ENCODE measurements at places on chromosomes 3 and 15.

- H3K27me3 ChIP-seq: peaks cover 4% of the 10 kb centered on the region
- H3K27ac ChIP-seq: no peak overlapping the region
- H3K4me1 ChIP-seq: peaks cover 3% of the 10 kb centered on the region
- H3K4me3 ChIP-seq: no peak overlapping the region
- peak; percentile 57 for DNase-seq
Measured at GRCh38 chr3:126134219-126134975, 46.0 kb downstream of the ALDH1L1 start.

DNA sequence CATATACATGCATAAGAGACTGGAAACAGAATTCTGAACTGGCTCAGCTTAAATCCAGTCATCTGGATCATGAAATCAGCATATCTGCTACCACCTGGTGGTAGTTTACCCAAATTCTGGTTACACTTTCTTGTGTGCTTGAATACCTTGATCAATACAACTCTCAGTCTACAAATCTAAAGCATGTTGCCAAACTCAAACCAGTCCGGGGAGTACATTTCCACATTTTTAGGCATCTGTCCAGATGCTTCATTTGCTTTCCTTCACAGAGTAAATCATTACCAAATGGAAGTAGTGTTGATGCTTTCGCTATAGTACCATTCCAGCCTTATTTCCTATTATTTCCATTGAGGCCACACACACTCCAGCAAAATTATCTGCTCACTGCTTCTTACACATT, 126.4 kb downstream of the P2RY1 start:
- H3K27me3 ChIP-seq: no peaks in the 10 kb centered on the region
- no peak overlapping the region for H3K4me3 ChIP-seq
- H3K36me3 ChIP-seq: no peaks in the 10 kb centered on the region
- peak; percentile 51 for DNase-seq
- peaks cover 3% of the 10 kb centered on the region for H3K4me1 ChIP-seq
- H3K27ac ChIP-seq: no peak overlapping the region

- no peak overlapping the region for H3K27ac ChIP-seq
- peaks cover 6% of the 10 kb centered on the region for H3K4me1 ChIP-seq
- no peak overlapping the region for H3K4me3 ChIP-seq
- no peaks in the 10 kb centered on the region for H3K36me3 ChIP-seq
Measured at GRCh38 chr3:193742628-193743027, 149.6 kb downstream of the OPA1 start.

GRCh38 chr3:89570465-89570864, 463.0 kb downstream of the EPHA3 start:
- H3K4me1 ChIP-seq: no peaks in the 10 kb centered on the region
- no peak overlapping the region for H3K27ac ChIP-seq
- no peaks in the 10 kb centered on the region for H3K36me3 ChIP-seq

GRCh38 chr3:117811786-117812185, 1102.2 kb downstream of the TUSC7 start:
- no peak overlapping the region for H3K4me3 ChIP-seq
- H3K27ac ChIP-seq: no peak overlapping the region
- H3K36me3 ChIP-seq: no peaks in the 10 kb centered on the region
- H3K4me1 ChIP-seq: no peaks in the 10 kb centered on the region
- H3K27me3 ChIP-seq: no peaks in the 10 kb centered on the region

GRCh38 chr3:114207768-114208167, 28.9 kb upstream of the DRD3 start:
- peaks cover under 1% of the 10 kb centered on the region for H3K4me1 ChIP-seq
- H3K27me3 ChIP-seq: no peaks in the 10 kb centered on the region
- no peaks in the 10 kb centered on the region for H3K36me3 ChIP-seq
- H3K27ac ChIP-seq: no peak overlapping the region

- no peaks in the 10 kb centered on the region for H3K36me3 ChIP-seq
- no peak overlapping the region for H3K4me3 ChIP-seq
Measured at GRCh38 chr3:143831994-143832393, 16.3 kb downstream of the SLC9A9 start.

GRCh38 chr15:43879386-43880355, 52.9 kb downstream of the WDR76 start:
- DNase-seq: no peak
- H3K27ac ChIP-seq: no peak overlapping the region
- no peak overlapping the region for H3K4me3 ChIP-seq
- H3K36me3 ChIP-seq: peaks cover 60% of the 10 kb centered on the region
- H3K4me1 ChIP-seq: no peaks in the 10 kb centered on the region

Data from common myeloid progenitor, CD34-positive (primary cell).